Activated CD4-positive, alpha-beta memory T cell treated with anti-CD3 and anti-CD28 coated beads for 36 hours (primary cell): ENCODE measurements at places on chromosomes 12 and 14.

DNA sequence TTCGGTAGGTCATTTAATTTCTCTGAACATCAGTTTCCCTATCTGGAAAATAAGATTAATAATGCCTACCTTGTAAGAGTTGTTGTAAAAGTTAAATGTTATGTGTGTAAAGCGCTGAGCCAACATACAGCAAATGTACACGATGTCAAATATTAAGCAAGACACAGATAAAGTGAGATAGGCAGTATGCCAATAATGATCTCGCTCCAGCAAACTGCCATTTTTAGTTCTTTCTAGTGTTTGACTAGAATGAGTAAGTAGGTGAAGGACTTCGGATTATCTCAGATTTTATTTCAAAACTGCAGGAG lies 840 bp downstream of the DHRS7 start:
- DNase-seq: no peak

DNA sequence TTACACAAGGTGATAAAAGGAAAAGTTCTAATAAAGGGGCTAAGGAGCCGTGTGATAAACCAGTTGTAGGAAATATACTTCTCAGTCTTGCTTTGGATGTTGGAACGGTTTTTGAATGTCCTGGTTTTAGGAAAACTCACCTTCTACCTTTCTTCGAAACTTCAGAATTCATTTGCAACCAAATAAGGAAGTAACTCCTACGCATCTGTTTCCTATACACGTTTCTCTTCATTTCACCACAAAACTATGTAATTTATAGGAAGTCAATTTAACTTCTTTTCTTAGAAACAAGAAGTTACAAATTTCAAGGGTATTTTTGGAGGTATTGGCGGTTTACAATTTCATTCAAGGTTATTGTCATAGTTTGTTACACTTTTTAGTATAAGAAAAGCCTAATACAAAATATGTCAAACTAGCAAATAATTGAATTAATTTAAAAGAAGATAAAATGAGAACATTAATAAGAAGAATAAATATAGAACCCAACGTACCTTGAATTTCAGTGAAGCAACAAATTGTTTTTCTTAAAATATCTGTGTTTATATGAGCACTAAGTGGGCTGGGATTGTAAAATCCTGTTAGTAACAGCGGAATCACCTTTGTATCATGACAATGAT lies 33.2 kb upstream of the CD69 start:
- no peak for DNase-seq

DNA sequence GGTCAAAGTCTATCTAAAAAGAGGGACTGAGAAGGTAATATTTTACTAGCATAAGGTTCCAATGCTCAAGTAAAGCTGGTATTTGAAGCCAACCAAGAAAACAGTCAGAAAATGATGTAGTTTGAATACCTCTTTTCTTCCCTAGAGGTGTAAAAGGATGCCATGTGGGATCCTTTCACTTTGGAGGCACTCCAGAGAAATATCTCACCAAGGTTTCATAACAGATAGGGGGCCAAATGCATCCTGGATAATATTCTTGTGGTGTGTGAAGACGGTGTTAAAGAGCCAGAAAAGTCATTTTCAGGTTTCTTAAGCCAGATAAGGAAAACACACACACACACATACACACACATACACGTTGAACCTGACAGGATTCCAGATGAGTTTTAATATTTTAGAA lies 136.1 kb upstream of the PRKD1 start:
- no peak for DNase-seq

- DNase-seq: no peak
Observed at GRCh38 chr12:46830731-46831334, 5.0 kb upstream of the SLC38A4 start.

GRCh38 chr12:12240662-12241340 lies 26.0 kb downstream of the LRP6 start:
- DNase-seq: no peak

- DNase-seq: no peak
Observed at GRCh38 chr14:68649476-68650189, 143.2 kb downstream of the ZFP36L1 start.

DNA sequence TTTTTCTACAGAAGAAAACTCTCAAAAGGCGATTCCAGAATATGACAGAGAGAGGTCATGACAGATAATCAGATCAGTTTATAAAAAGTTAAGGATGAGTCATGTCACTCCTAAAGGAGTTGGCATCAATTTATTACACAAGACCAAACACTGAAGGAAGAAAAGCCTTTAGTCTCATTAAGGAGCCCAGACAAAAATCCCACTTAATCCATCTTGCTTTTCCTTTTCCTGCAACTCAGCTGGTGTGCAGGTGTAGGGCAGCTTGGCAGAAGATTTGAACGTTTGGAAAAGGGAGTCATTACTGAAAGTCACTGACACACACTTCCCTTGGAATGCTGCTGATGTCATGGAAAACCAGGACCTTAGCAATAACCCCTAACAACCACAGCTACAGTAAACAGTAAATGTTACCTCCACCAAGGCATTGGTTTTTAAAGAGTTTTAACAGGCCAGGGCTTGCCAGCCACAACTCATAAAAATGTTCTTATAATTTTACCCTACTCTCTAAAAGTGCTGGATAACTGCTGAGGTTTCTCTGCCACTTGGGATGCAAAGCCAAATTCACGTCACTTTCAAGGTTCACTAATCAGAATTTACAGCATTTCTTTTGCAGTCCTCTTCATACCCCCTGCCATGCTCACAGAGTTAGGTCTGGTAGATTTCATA lies 320.6 kb downstream of the RAD51B start:
- no peak for DNase-seq

GRCh38 chr14:48614003-48614402 lies 938.6 kb upstream of the MDGA2 start:
- no peak for DNase-seq

DNA sequence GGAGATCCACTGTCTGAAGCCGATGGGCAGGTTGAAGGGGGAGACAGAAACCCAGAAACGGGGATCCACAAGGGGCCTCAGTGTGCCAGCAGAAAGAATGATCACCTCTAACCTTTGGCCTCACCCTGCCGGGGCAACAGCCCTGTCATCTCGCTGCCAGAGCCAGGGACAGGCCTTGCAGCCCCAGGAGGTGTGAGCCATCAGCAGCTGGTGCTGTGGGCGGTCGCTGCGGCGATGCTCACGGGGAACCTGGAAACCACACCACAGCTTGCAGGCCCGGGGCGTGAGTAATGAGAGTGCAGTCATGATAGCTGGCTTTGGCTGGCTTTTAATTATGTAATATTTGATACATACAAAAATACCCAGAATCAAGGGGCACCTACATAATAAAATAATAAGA lies 4.7 kb upstream of the TTC7B start:
- DNase-seq: peak; percentile 91

GRCh38 chr12:46518729-46519128 lies 146.2 kb upstream of the SLC38A2 start:
- DNase-seq: no peak

- DNase-seq: no peak
Observed at GRCh38 chr12:42125388-42125767, 19.3 kb downstream of the GXYLT1 start.

- no peak for DNase-seq
Observed at GRCh38 chr12:96623656-96624217, 134.4 kb downstream of the CFAP54 start.

GRCh38 chr14:83873669-83874068 lies 1656.3 kb upstream of the FLRT2 start:
- DNase-seq: no peak

GRCh38 chr14:105374389-105374788 lies 23.9 kb upstream of the TEX22 start:
- DNase-seq: no peak

DNA sequence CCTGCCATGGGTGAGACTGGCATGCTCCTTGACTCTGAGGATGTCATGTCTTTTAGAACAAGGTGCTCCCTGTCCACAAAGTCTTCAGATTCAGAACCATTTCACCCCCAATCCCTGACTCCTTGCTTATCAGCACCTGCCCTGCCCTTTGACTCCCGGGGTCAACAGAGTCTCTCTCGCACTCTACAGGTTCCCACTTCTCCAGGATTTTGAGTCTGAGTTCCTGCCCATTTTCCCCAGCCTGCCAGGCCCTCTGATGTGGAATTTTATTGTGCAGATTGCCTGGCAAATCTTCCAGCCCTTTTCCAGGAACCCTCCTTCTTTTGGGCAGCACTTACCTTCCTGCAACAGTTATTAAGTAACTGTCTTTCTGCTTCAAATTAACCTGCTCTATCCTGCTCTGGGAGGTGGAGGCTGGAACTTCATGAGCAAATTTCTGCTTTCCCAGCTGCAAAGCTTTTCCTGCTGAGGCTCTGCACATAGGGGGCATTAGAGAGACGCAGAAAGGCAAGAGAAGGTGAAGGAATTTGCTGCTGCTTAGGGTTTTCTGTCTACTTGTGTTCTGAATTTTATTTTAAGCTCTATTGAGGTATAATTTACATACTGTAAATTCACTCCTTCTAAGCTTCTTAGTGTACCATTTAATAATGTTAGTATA lies 259.1 kb downstream of the PCNX1 start:
- no peak for DNase-seq

DNA sequence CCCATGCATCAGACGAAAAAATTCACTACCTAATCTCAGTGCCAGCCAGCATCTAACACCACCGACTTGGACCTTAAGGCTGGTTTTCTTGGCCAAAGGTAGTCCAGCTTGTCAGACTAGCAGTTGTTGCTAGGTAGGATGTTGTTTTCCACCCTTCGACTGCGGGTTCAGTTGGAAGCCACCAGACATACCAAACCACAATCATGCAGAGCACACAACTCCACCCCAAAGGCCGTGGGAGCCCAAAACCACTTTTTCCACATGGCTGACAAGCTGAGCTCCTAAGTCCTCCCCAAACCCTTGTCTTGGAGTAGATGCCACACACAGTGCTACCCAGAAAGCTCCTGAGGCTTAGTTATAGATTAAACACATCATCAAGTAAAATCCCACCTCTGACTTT lies 46.8 kb downstream of the LRIG3 start:
- no peak for DNase-seq

DNA sequence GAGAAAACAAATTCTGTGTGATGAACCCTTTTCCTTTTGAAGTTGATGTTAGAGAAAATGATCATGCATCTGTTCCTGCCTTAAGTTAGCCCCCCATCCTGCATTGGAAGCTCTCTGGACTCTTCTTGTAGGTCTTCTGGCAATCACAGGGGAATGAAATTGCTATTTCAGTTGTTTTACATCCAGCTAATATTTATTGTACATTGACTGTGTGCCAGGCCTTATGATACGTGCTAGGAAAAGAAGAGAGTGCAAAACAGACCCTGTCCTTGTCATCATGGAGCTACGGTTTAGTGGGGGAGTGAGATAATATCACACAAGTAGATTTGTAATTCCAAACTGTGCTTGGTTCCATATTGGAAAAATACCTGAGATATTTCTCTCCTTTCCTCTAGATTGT lies 118.6 kb downstream of the TGFB3 start:
- DNase-seq: no peak

DNA sequence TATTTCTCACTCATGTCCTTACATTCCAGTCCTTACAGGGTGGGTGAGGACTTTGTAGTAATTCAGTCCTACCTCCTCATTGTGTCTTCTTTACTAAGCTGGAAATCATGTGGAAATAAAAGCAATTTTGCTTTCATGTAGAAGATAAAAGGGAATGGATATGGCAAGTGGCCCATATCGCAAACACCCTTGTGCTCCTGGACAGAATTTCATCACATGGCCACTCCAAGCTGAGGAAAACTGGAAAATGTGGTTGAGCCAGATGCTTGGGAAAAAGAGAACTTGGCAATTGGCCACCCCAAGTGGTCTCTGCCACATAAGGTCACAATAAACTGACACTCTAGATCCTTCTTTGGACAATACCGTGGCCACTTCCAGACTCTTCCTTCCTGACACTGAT lies 64.2 kb upstream of the IFNG-AS1 start:
- DNase-seq: no peak

DNA sequence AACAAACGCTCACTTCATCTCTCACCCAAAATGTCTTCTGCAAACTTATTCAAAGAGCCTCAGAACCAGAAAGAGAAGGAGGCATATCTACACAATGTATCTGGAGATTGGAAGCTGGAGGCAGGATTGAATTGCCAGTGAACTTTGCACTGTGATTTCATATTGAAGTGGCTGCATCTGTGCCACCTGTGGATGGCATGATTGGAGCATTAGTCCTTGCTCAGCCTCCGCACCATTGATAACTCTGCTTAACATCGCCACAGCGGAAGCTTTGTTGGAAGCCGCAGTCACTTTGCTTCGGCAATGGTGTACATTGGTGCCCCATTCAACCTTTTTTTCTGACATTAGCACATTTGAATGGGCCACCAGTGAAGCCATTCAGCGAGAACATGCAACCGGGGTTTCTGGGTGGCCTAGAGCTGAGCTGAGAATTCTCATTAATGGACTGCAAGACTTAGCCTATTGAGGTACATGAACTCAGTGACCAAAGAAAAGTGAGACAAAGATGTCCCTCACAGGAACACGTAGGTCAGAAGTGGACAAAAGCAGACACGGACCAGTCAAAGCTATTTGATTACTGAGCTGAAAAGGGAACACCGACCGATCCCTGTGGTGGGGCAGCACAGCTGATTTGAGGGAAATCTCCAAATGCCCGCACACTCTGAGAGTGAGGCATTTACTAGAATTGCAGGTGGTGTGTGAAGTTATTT lies 130.4 kb downstream of the BRMS1L start:
- DNase-seq: no peak

- peak; percentile 85 for DNase-seq
Observed at GRCh38 chr14:105294142-105294597, 6.6 kb downstream of the BRF1 start.

- no peak for DNase-seq
Observed at GRCh38 chr12:88562846-88563582, 17.3 kb downstream of the KITLG start.

DNA sequence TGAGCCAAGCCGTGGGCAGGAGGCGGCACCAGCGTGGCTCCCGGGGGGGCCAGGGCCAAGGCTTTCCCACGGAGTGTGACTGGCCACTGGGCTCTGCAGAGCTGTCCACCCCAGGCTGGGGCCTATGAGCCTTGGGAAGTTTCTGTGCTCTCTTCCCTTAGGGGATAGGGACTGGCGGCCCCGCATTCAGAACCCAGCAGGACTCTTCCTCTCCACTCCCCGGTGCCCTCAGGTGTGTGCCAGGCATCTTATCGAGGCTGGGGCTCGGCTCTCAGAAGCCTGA lies 17.8 kb upstream of the EIF2B2 start:
- DNase-seq: no peak

DNA sequence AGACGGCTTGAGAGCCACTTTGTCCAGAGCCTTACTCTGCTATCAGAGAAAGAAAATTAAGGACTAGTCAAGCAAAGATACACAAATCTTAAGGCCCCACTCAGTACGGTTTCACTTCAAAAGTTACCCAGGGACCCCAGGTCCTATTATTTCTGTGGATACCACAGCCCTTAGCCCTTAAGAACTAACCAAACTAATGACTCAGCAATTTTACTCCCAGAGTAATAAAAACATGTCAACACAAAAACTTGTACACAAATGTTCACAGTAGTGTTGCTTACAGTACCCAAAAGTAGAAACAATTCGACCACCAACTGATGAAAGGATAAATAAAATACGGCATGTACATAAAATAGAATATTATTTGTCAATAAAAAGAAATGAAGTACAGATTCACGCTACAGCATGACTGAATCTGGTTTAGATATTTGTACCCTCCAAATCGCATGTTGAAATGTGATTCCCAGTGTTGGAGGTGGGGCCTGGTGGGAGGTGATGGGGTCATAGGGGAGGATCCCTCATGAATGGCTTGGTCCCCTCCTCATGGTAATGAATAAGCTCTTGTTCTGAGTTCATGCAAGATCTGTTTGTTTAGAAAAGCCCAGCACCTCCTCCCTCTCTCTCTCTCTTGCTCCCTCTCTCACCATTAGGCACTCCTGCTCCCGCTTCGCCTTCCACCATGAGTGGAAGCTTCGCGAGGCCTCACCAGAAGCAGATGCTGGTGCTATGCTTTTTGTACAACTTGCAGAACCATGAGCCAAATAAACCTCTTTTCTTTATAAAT lies 30.5 kb downstream of the AREL1 start:
- DNase-seq: no peak
